Activated naive CD4-positive, alpha-beta T cell treated with anti-CD3 and anti-CD28 coated beads, Interleukin-2, amount 50 U/mL, for 72 hours (primary cell): ENCODE measurements at places on chromosomes 6 and 20.

- no peak for DNase-seq
These were observed 100.1 kb downstream of the EPB41L2 start for GRCh38 chr6:130962966-130963365.

DNA sequence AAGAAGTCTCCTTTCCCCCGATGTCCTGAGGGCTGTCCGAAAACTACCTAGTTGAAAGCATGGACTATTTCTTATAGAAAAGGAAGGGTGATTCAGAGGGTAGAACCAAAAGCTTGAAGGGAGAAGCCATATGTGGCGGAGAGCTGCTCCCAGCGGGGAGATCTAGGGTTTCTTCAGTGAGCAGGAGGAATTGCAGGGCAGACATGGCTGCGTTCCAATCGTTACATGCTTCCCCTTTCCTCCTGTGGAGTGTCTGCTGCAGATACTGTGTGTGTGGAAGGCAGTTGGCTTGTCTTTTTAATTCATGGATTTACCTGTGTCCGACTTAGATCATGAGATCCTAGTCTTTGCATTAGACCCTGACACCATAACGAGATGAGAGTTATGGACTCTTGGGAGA lies 799.5 kb downstream of the QKI start:
- no peak for DNase-seq

DNA sequence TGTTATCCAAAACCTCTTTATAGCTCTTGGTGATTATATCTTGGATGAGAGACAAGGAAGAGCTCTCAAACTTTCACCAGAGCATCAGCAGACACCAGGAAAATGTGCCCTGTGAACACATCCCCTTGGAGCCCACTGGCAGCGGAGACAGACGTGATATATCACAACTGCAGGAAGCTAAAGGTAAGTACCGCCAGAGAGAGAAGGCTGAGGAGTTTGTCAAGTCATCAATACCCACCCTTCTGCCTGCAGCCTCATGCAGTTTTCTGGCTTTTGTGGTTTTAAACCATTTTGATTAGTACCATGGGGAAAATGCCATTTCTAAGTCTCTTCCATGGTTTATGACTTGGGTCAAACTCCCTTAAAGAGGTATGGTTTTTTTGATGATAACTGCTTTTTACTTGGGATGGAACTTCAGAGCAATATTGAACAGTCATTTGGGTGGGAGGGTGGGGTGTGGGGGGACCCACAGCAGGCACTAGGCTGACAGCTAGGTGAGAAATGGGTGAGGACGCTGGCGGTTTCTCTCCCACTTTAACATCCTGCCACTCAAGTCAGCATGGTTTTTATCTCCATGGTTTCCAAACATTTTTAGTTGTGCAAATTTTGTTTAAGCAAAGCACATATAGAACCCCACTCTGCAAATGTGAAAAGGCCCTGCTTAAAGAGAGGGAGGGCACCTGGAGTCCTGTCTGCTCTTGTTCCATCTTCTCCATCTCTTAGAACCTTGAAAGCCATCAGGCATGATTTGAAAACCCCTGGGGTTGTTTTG lies 108.4 kb downstream of the SCML4 start:
- DNase-seq, result no peak

DNA sequence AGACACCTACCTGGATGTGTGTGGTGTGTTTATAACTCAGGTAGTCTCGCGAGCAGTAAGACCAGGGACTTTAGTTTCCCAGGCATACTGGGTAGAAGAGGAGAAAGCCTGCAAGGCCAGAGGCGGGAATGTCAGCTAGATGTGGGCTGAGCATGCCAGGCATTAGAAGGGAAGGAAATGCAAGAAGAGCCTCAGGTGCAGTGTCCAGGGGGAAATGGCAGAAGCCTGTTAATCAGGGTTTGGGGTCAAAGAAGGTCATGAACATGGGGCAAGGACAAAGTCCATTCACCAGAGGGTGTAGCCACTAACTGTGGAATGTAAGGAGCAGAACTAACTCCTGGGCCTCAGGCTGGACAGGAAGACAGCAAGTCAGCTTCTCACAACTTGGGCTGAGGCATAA lies 305.0 kb downstream of the SMOC2 start:
- DNase-seq, result no peak

DNA sequence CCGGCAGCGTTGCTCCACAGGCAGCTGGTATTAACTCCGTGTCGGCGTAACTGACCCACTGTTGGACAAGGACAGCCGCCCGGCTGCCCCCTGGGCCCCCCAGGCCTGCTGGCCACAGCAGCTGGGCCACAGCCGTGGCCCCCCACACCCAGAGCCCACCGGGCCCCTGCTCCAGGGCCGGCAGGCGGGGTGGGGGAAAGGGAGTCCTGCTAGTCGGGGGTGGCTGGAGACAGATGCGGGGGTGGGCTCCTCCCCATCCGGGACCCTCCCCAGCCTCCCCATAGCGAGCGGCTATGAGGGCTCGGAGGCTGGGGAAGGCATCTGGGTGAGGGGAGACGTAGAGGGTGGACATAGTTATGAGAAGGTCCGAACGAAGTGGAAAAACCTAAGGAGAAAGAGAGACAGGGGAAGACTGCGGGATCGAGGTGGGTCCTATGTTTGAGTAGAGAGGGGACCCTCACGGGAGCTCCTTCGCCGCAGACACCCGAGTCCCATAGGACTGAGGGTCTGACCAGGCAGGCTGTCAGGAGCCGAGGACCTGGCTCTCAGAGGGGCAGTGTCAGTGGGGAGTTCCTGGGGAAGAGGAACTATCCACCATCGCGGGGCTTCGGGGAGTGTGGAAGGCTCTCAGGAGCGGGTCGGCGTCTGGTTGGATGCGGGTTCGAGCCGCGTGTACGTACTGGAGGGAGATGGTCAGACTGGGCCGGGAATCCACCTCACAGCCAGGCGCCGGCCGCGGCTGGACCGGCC lies 511 bp downstream of the VARS1 start:
- DNase-seq, result no peak

DNA sequence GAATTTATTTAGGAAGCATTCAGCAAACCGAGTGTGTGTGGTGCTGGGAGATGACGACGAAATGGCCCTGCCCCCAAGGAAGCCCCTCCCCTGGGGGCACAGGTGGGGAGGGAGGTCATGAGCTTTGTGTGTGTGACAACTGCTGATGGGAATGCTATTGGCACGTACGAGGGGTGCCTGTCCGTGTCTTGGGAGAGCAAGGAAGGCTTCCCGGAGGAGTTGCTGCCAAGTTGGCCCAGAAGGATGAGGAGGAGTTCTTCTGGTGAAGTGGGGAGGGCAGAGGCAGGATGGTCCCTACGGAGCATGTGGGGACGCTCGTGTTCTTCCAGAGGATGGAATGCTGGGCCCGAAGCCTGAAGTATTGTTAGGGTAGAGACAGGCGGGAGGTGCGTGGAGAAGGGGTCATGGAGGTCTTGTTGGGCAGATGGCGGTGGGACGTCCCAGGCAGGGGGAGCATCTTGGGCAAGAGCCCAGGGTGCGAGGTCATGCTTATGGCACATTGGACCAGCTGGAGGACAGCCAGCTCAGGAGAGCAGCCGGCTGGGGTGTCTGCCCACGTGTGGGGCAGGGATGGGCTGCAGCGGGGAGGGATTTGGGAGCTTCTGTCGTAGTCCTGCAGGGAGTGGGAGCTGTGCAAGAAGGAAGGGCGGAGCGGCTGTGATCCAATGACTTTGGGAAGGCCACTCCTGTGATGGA lies 46.1 kb downstream of the SYNJ2 start:
- no peak for DNase-seq

- DNase-seq, result no peak
These were observed 1286.4 kb downstream of the GRIK2 start for GRCh38 chr6:102679865-102680264.

GRCh38 chr20:47353692-47354463 lies 2.6 kb downstream of the ZMYND8 start:
- no peak for DNase-seq

DNA sequence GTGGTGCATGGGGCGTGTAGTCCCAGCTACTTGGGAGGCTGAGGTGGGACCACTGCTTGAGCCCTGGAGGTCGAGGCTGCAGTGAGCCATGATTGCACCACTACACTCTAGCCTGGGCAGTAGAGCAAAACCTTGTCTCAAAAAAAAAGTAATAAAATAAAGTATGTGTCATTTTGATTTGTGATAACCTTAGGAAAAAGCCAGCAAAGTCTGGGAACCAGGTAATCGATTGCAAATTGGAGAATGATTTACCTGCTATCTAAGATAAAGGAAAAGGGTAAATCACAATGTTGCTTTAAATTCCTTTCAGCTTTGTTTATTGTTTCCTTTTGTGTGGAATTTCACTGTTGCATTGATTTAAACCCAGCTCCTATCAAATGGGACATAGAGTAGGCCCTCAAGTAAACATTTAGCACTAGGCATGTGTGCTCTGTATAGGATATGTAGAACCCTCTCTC lies 59.0 kb downstream of the SGK1 start:
- no peak for DNase-seq

DNA sequence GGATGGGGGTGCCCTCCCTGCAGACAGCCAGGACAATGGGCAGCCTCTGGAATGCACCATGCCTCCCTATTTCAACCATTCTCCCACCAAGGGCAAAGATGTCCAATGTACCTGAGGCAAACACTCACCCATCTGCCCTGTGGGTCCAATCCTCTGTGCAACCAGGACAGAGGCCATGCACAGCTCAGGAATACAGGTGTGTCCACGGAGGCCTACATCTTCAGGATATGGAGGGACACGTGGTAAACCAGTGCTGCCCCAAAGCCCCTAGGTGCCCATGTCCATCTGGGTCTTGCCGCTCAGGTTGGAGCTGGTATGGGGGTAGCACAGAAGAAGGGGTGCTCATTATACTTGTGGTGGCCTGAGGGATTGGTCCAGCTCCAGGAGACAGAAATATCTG lies 20.4 kb upstream of the TAF8 start:
- DNase-seq, result no peak

DNA sequence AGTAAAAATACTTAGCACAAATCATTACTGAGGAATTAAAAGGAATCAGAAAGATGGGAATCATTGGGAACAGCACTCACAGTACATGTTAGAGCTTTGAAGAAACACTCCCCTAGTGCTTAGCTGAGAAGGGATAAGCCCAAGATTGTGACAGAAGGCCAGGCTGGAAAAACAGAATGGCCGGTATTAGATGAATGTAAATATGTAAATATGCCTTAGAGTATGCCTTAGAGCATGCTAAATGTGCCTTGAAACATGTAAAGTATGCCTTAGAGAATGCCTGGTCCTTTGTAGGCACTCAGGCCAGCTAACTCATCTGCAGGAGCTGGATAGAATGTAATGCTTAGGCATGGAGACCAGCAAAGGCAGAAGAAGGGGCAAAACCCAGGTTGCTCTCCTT lies 10.6 kb upstream of the TENT5A start:
- DNase-seq, result no peak

DNA sequence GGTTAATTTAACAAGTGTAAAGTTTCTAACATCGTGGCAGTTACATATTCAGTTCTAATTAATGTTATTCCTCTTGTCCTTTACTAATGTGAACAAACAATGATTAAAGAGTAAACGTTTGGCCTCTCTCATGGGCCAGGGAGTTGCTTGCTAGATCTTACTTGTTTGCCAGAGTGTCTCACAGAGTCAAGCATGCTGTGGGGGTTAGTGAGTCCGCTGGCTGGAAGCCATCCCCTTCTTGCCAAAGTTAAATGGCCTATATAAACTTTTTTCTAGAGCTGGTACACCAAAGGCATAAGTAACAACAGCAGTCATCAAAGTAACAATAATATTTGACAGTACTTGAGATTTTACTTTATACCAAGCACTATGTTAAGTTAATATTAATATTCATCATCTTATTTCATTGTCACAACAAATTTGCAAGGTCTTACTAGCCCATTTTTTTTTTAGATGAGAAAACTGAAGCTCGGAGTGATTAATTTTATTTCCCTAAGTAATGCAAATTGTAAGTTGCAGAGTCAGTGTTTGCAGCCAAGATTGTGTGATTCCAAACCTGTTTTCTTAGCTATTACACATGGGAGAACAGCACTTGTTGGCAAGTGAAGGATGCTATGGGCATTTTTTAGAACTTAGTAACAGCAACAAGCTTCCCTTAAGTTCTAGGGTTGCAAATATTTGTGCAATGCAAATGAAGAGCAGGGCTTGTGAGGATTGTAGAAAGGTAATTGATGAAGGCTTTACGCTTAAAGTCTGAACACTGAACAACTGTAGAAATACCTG lies 224.5 kb downstream of the RFPL4B start:
- no peak for DNase-seq

- DNase-seq, result no peak
These were observed 52.7 kb downstream of the TXLNB start for GRCh38 chr6:139239064-139239463.

GRCh38 chr20:5198651-5198924 lies 71.8 kb downstream of the CDS2 start:
- no peak for DNase-seq
